Bronchial epithelial cell (primary cell): ENCODE measurements at places on chromosomes 7 and 10. TPM values are rescaled to one million over a fixed set of nuclear protein-coding genes. Genes with fewer than 3 reads are reported as not detected.

Gene FOXP2
- total RNA-seq, result 5.3 and 7.9 TPM in 2 replicates

Gene NKX2-3
- under 0.01 TPM in 1 of 2 replicates, not detected in the other for total RNA-seq

Gene NKX1-2
- 0.51 and 2.1 TPM in 2 replicates for total RNA-seq

Gene TRIL
- total RNA-seq, result under 0.01 TPM in 1 of 2 replicates, not detected in the other

Gene GSAP
- 10.3 and 20.4 TPM in 2 replicates for total RNA-seq

Gene GIMAP5
- total RNA-seq, result not detected in 2 replicates

Gene UPK3BL2
- 5.8 and 151 TPM in 2 replicates for total RNA-seq

Gene SPDYE11
- not detected in 2 replicates for total RNA-seq

Gene PALD1
- total RNA-seq, result 0.13 TPM in 1 of 2 replicates, not detected in the other

Gene CLCN1
- under 0.01 and 0.13 TPM in 2 replicates for total RNA-seq

Gene LFNG
- total RNA-seq, result 4.5 and 6.8 TPM in 2 replicates

Gene AGAP6
- 3.2 and 3.5 TPM in 2 replicates for total RNA-seq

Gene TAS2R5
- 3.9 and 5.1 TPM in 2 replicates for total RNA-seq

Gene SPDYE2
- not detected in 2 replicates for total RNA-seq

Gene PON1
- not detected in 2 replicates for total RNA-seq

Gene DGKI
- under 0.01 and 0.38 TPM in 2 replicates for total RNA-seq

Gene ASZ1
- not detected in 2 replicates for total RNA-seq

Gene FAM13C
- total RNA-seq, result under 0.01 TPM in 1 of 2 replicates, not detected in the other
